ENCODE measurements at places on chromosomes 5 and 9.

DNA sequence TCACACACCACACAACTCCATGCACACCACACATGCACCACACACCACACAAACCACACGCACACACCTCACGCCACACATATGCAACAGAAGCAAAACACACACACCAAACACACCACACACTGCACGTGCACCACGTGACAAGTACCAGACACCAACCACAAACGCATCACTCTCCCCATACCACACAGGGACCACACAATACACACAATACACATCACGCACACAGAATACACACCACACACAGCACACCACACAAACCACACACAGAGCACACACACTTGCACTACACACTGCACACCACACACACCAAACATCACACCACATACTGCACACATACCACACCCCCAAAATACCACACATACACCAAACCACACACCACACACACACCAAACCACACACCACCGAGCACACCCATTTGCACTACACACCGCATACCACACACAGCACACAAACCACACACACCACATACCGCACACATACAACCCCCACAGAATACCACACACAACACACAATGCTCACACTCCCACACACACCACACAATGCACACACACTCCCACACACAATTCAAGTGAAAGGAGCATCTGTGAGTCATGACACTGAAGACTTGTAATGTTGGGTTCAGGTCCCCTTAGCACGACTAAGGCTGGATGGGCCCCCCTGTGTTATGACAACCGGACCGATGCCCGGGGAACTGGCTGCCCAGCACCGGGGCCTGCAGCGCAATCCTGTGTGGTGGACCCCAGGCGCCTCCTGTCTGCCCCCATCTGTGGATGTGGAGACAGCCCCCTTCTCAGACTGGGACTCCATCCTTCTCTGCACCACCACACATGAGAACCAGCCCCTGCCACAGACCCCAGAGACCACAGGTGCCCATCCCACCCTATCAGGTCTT is 6.0 kb upstream of the ZDHHC11 start:
- no peak for DNase-seq

DNA sequence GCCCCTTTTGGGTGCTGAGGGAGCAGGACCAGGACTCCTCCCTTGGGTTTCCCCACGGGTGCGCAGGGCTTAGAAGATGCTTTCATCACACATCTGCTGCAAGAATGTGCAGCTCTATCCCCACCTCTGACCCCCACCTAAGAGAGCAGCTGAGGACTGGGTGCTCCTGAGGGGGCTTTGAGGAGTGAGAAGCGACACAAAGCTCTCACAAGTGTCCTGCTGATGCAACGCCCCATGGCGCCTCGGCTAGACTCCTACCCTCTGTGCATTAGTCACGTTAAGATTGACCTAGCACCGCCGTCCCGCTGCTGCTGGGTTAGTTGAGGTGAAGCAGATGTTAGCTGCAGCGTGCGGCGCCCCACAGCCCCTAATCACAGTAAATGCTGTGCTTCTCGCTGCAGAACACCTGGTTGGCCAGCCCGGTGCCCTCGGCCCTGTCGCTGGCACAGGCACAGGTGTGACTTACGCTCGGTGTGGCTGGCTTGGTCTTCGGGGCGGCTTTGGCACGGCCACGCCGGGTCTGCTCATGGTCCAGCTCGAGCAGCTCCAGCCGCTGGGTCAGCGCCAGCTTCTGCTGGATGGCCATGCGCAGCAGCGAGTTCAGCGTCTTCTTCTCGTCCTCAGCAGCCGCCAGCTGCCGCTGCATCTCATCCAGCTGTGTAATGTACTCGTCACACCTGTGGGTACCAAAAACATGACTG is 45.0 kb upstream of the IPPK start:
- DNase-seq = no peak

DNA sequence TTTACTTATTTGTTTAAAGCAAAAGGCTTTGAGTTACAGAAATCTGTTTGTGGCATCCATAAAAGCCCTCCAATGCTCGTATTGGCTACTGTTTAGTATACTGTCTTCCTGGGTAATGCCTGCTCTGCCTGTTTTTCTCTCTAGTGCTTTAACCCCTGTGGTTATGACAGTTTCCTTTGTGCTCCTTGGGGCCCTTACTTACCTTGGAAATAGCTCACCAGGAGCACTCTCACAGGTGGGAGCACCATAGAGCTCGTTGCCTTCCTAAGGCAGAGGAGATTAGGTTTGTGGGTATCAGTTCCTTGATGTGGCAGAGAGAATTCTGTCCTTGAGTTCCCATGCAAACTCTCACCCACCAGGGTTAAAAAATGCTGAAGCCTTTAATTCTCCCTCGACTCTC is 242.8 kb downstream of the CDH18 start:
- DNase-seq = no peak

GRCh38 chr5:115375893-115376292 is 79.4 kb upstream of the CCDC112 start:
- peak; percentile 70 for DNase-seq

DNA sequence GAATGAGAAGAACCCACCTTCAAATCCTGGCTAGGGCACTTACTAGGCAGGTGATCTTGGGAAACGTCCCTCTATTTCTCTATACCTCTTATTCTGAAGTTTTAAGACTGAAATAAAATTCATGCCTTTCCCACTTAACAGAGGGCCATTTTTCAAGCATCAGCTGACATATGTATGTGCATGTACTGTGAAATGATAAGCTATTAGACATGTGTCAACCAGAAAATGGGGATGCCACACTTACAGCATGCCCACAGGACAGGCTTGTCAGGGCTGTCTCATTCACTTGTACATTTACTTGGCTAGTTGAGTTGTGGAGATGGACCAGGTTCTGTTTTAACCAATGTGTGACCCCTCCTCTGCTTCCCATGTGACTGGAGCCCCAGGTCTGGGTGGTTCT is 78.5 kb downstream of the C9orf152 start:
- no peak for DNase-seq

- DNase-seq = no peak
Measured at GRCh38 chr9:99592834-99593574, 228.7 kb upstream of the NR4A3 start.
